ENCODE measurements at places on chromosomes 13 and 19.

DNA sequence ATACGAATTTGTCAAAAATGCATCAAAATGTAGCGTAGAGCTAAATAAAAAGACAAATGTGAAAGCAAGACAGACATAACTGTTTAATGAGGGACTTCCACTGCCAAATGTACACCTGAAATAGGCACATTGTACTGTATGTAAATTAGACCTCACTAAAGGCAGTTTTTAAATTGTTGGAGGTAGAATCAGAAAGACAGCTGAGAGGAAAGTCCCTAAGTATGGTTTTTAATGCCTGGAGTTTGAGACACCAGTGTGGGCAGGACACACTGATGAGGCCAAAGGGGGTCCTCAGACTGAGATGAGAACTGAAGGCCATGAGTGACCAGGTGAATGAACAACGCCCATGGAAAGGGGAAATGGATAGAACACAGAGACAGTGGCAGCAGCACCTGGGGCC lies 22.9 kb downstream of the MED26 start:
- no peak for DNase-seq

- no peak for DNase-seq
Measured at GRCh38 chr13:102328909-102329308, 72.9 kb downstream of the FGF14 start.

DNA sequence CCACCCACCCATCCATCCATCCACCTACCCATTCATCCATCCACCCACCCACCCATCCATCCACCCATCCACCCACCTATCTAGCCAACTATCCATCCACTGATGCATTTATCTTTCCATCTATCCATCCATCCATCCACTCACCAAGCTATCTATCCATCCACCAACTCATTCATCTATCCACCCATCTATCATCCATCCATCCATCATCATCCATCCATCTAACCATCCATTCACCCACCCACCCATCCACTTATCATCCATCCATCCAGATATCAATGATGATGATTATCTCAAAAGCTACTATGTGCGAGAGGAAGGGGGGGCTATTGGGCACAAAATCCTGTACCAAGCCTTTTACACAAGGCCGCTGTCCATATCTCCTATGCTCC lies 5.5 kb downstream of the YIF1B start:
- no peak for DNase-seq

DNA sequence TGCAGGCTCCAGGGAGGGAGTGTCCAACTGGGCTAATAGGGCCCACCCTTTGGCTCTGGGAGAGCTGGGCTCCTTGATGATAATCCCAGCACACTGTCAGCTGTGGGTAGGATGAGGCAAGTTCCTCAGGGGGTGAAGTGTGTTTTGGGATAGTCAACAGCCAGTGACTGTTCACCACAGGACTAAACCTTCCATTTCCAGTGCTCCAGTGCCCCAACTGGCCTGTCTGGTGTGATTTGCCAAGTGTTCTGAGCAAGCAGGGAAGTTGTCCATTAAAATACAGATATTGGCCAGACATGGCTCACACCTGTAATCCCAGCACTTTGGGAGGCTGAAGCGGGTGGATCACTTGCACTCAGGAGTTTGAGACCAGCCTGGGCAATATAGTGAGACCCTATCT lies 150.9 kb downstream of the TM9SF2 start:
- DNase-seq, result no peak

- no peak for DNase-seq
Measured at GRCh38 chr13:73138276-73138637, 79.5 kb downstream of the KLF5 start.

DNA sequence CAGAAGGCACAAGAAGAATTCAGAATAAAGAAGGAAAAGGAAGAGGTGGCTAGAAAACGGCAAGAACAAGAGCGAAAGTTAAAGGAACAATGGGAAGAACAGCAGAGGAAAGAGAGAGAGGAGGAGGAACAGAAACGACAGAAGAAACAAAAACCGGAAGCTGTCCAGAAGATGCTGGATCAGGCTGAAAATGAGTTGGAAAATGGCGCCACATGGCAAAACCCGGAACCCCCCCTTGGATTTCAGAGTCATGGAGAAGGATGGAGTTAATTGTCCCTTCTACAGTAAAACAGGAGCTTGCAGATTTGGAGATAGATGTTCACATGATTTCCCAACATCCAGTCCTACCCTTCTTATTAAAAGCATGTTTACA lies 6.7 kb downstream of the CD209 start:
- DNase-seq, result no peak

GRCh38 chr19:58332697-58333096 lies 5.9 kb downstream of the ZSCAN22 start:
- DNase-seq, result no peak

- DNase-seq, result no peak
Measured at GRCh38 chr13:87684850-87685742, 13.9 kb downstream of the SLITRK5 start.

- no peak for DNase-seq
Measured at GRCh38 chr19:14113762-14114414, 3.7 kb downstream of the PRKACA start.

- no peak for DNase-seq
Measured at GRCh38 chr13:113584870-113585671, 518 bp downstream of the TFDP1 start.

DNA sequence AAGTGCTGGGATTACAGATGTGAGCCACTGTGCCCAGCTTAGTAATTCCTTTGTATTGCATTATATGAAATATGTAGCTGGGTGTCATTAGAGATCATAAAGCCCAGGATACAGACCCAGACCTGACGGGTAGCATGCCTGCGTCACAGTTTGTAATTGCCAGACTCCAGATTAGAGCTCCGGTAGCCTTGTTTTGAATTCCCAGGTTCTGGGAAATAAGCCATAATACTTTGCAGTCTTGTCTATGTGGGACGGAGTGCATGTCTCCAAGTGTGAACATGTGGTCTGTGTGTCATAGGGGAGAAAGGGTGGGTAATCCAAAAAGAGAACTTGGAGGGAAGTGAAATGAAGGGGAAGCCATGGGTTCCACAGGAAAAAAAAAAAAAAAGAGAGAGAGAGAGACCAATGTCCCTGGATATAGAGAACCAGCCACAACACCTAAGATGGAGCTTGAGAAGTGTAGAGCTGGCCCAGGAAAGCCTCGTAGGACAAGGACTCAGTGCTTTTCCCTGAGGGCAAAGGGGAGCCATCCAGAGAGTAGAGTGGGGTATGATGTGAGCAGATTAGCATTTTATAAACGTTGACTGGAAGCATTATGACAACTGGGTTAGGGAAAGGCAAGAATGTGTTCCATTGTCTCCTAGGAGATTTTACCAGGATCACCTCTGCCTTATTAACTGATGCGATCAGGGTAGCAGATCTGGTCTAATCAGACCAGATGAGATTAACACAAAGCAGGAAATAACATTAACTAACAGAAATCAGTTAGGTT lies 2.6 kb downstream of the ZSCAN4 start:
- no peak for DNase-seq

GRCh38 chr13:51628059-51628852 lies 44.0 kb downstream of the WDFY2 start:
- DNase-seq, result no peak

DNA sequence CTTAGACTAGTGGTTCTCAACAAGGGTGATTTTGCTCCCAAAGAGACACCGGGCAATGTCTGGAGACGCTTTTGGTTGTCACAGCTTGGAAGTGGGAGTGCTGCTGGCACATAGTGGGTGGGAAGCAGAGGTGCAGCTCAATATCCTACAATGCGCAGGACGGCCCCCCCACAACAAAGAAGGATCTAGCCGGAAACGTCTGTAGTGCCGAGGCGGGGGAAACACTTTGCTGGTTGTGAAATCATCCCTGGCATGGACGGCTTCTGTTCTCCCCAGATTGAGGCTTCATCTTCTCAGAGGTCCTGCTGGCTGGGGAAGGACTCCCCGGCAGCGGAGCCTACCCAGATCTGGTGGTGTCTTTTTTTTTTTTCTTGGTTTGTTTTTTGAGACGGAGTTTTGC lies 13.4 kb upstream of the SYT5 start:
- DNase-seq, result no peak

DNA sequence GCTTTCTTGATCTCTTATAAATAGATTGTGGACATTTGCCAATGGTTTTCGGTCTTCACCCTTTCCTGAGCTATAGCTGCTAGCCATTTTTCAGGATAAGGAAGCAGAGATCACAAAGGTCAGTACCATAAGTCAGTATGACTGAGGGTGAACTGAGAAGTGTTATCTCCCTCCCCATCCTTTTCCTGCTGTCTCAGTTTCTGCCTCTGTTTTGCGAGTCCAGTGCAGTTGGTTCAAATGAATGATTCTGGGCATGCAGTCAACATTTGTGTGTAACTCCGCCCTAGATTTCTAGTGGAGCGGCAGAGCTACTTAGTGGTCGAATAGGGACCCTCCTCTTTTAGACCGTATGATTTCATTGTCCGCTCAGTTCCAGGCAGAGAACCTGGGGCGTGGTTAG lies 460.8 kb upstream of the ARGLU1 start:
- no peak for DNase-seq

DNA sequence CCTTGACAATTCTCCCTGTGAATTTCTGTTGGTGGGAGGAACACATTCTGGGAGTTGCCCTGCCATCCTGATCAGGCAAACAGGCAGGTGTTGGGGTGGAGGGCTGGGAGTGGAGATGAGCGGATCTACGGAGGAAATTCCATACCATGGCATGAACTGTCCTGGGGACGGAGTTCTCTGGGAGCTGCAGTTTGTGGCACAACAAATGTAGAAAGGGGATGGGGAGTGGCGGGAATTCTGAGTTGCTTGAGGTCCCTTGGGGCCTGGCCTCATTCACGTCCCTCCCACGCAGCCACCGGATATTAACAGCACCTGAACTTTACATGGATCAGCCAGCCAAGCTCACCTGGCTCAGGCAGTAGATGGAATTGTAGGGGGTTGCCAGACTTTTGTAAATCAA lies 70.0 kb downstream of the CHST8 start:
- no peak for DNase-seq

DNA sequence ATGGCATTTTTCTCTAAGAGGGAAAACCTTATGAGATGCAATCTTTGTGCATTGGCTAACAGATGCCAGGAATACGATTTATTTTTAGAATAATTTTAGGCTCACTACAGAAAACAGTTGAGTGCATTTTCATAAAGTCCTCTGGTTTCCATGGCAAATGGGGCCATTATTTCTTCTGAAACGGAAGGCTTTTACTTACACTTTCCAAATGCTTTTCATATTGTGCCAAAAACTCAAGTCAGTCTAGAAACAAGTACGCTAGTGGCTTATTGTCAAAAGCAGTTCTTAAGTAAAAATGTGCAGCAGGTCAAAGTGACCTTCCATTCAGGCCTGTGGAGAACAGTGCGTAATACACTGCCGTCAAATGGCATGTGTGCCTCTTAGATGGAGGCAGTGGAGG lies 628.7 kb downstream of the EFNB2 start:
- no peak for DNase-seq

DNA sequence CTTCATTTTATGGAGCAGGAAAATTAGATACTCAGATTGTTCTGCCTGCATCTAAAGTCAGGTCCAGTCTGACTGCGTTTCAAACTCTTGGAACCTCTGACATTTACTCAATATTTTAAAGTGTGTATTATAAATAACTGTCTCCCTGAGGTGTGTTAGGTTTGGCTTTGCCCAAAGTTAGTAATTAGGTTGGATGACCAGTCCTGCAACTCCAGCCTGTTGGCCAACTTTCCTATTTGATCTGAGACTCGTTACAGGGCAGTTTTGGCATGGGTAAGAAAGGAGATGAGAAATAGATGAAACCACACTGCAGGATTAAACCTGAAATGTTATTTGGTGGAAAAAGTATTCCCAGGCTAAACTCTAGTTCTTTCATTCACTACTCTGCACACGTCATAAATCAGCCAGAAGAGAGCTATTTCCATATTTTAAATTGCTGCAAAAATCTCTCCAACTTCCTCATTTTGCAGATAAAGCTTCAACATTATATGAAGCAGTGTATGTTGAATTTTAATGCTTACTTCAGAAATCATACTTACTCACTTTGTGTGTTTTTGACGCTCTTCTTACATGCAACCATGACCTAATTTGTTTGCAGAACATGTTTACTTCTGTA lies 357.1 kb downstream of the DCT start:
- no peak for DNase-seq

DNA sequence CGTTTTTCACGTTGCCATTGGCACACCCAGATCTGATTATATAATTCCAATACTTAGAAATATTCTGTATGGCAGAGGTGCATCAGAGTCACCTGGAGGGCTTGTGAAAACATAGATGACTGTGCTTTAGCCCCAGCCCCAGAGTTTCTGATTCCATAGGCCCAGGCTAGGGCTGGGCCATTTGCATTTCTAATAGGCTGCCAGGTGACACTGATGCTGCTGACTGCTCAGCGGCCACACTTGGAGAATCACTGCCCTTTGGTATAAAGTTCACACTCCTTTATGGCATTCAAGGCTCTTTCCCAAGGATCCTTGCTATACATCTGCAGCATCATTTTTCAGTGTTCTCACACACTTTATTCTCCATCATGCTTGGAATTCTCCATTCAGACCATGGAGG lies 137.1 kb downstream of the AKAP11 start:
- no peak for DNase-seq

DNA sequence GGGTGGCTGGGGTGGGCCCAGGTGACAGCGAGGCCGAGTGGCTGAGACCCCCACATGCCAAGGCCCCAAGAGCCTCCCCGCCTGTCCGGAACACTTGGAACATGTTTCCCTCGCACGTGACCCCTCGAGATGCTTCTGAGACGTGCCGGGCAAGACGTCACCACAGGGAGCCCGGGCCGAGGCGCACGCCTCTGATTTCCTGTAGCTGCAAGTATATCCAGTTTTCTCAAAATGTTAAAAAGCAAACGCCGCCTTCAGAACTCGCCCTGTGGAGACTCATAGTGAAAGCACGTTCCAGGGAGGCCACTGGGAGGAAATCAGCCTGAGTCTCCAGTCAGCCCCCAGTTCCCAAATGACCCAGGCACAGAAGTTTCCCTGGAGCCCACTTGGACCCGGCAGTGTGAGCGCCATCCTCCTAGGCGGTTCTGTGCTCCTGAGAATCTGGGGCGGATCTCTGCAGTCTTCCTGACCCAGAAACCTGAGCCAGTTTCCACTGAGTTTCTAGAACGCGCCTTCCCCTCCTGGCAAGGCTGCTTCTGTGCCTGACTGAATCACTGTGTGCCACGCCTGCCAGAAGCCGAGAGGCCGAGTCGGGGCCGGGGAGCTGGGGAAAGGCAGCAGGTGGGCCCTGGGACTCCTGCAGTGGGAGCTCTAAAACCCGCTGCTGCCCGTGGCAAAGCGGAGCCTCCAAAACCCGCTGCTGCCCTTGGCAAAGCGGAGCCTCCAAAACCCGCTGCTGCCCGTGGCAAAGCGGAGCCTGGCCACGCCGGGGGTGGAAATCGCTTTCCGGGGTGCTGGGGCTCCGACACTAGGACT lies 179.3 kb downstream of the KDM4B start:
- DNase-seq, result no peak

GRCh38 chr13:62525652-62526051 lies 1110.0 kb upstream of the PCDH20 start:
- no peak for DNase-seq

GRCh38 chr13:30971575-30971974 lies 39.1 kb downstream of the TEX26 start:
- no peak for DNase-seq
